ENCODE measurements at places on chromosomes 7 and 10. TPM values are rescaled to one million over a fixed set of nuclear protein-coding genes. Genes with fewer than 3 reads are reported as not detected.

The HOXA2 gene
- 2.8 TPM for total RNA-seq

The ARMC3 gene
- not detected for total RNA-seq

The CTAGE4 gene
- 0.72 TPM for total RNA-seq

The WAC gene
- 48.7 TPM for total RNA-seq

The MACC1 gene
- total RNA-seq, result 0.24 TPM

Measured in epithelial cell of alveolus of lung (primary cell).